Esophagus muscularis mucosa (tissue), 4 donors: ENCODE measurements at places on chromosomes 7 and 10.

- DNase-seq, result no peak
These were observed 9.0 kb downstream of the ETV1 start for GRCh38 chr7:13980474-13980873.

DNA sequence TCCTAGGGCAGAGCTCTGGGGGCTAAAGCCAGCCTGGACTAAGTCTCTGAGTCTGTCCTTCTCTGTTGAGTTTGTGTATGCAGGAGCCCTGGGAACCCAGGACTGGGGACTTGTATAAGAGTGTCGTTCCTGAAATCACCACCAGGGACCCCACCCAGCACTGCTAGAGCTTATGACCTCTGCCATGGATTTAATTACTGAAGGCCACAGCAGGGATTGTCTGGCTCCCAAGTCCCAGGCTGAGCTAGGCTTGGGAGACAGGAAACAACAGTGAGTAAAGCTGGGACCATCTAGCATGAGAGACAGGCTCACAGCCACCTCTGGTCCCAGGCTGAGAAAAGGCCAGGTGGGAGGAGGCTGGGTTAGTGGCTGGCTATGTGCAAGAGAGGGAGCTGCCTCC, 1.4 kb upstream of the TSPAN15 start:
- DNase-seq, result no peak

DNA sequence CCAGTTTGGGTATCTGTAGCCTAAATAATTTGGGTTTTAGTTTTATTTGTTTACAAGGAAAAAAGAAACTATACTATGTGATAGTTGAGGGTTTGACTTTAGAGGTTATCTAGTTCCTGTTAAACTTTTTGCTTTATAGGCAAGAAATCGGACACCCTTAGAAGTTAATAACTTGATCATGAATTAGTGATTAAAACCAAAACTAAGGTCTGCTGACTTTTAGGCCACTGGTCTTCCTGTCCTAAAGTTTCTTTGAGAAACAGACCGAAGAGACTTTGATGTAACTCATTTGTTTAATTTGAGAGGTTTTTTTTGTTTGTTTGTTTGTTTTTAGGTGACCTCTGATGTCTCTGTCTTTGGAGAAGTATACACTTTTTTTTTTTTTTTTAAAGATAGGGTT, 59.7 kb downstream of the PHTF2 start:
- no peak for DNase-seq

DNA sequence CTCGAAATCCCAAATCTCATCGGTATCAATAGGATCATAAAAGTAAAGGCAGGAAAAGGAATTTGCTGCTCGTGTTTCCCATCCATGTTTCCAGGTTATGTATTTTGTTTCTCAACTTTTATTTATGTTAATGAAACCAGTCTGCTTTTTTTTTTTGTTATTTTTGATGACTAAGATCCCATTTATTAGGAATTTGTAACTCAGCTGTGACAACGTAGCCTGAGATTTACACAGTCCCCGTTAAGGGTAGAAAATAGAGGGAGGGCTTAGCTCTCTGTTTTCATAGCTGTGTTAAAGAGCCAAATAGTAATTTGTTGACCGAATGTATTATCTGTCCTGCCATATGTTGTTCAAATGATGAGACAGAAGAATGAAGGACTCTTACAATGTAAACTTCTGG, 164.0 kb downstream of the MGMT start:
- DNase-seq, result no peak

GRCh38 chr10:9188022-9188810, 1133.7 kb downstream of the GATA3 start:
- DNase-seq, result no peak

GRCh38 chr7:123993996-123994395, 38.9 kb downstream of the TMEM229A start:
- DNase-seq, result no peak

GRCh38 chr7:40598915-40599314, 464.1 kb downstream of the SUGCT start:
- DNase-seq, result no peak

- no peak for DNase-seq
These were observed 655.6 kb downstream of the SORCS1 start for GRCh38 chr10:106508950-106509349.

GRCh38 chr7:157372300-157373232, 35.8 kb downstream of the DNAJB6 start:
- no peak for DNase-seq

GRCh38 chr10:25877296-25877695, 56.7 kb upstream of the MYO3A start:
- no peak for DNase-seq

GRCh38 chr10:63421591-63421990, 44.2 kb downstream of the JMJD1C start:
- DNase-seq, result no peak

DNA sequence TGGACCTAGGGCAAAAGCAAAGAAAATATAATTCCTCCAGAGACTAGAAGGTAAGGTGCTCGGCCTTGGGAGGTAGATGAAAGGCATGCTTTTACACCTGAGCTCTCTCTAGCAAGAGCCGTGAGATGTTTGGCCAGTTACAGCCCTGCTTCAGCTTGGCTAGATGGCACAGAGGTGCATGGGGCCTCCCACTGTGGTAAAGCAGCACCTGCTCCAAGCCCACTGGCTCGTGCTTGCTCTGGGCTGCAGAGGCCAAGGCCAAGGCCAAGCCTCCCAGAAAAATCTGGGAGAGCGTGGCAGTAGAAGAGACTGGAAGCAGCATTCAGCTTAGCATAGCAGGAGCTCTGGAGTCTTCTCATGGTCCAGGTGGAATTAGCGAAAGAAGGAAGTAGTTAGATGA, 31.0 kb upstream of the OPALIN start:
- no peak for DNase-seq

- DNase-seq, result no peak
These were observed 107.7 kb downstream of the MAPK8 start for GRCh38 chr10:48414160-48414559.

DNA sequence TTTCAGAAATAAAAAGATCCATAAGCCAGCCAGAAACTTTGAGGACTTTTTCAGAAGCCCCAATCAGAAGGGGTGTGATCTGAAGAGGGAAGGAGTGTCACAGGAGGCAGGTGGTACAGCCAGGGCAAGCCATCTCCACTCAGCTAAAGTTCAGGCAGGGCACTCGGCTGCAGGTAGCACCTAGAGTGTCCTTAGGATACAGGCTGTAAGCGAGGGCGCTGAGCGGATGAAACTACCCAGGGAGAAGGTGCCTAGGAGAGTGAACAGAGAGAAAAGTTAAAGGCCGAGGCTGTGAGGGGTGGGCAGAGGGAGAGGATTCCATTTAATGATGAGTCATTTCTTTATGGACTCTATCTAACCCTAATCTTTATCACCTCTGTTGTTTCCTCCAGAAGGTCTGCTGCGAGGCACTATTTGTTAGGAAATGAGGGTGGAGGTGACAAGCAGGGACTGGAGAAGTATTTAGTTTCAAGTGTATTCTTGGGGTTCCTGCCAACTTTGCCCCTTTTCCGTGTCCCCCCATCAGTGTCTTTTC, 29.8 kb upstream of the ZCCHC24 start:
- DNase-seq, result no peak

DNA sequence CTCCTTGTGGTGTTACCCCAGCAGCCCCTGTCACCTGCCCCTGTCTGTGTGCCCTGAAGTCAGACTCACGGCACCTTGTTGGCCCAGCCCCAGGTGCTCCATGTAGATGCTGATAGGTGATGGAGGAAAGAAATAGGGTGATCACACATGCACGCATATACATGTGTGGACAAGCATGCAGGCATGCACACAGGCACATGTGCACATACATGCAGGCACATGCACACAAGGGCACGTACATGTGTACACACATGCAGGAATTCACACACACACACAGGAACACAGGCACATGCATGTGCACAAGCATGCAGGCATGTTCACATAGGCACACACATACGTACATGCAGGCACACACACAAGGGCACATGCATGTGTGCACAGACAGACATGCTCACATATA, 16.6 kb upstream of the ELFN1 start:
- DNase-seq, result no peak

GRCh38 chr10:16612115-16612980, 90.7 kb upstream of the C1QL3 start:
- no peak for DNase-seq

DNA sequence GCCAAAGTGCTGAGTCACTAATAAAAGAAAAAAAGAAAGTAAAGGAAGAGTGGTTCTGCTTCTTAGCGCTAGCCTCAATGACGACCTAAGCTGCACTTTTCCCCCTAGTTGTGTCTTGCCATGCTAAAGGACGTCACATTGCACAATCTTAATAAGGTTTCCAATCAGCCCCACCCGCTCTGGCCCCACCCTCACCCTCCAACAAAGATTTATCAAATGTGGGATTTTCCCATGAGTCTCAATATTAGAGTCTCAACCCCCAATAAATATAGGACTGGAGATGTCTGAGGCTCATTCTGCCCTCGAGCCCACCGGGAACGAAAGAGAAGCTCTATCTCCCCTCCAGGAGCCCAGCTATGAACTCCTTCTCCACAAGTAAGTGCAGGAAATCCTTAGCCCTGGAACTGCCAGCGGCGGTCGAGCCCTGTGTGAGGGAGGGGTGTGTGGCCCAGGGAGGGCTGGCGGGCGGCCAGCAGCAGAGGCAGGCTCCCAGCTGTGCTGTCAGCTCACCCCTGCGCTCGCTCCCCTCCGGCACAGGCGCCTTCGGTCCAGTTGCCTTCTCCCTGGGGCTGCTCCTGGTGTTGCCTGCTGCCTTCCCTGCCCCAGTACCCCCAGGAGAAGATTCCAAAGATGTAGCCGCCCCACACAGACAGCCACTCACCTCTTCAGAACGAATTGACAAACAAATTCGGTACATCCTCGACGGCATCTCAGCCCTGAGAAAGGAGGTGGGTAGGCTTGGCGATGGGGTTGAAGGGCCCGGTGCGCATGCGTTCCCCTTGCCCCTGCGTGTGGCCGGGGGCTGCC, at the start of gene IL6:
Gene IL6, plus strand, starts transcription at position 294 of the 807 bp plus-strand sequence. Its CDS starts 63 bp downstream, at position 357.
- DNase-seq, result no peak

GRCh38 chr7:142365410-142365842, 107.6 kb upstream of the PRSS58 start:
- DNase-seq, result no peak

DNA sequence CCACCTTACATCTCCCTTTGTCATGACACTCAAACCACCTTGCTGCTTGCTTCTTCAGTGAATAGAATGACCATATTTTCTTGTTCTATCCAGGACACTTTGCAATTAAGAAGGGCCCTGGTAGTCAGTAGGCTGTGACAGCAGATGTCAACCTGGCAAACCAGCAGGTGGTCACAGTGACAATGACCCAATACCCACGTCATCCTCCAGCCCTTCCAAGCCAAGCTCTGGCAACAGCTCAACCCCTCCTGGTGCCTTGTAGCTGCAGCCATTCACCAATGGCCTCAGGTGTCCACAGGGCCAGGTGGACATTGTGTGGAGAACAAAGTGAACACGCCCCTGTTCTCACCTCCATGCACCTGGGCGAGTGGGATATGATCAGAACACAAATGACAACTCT, 87.6 kb upstream of the MACROH2A2 start:
- DNase-seq, result peak; percentile 19

DNA sequence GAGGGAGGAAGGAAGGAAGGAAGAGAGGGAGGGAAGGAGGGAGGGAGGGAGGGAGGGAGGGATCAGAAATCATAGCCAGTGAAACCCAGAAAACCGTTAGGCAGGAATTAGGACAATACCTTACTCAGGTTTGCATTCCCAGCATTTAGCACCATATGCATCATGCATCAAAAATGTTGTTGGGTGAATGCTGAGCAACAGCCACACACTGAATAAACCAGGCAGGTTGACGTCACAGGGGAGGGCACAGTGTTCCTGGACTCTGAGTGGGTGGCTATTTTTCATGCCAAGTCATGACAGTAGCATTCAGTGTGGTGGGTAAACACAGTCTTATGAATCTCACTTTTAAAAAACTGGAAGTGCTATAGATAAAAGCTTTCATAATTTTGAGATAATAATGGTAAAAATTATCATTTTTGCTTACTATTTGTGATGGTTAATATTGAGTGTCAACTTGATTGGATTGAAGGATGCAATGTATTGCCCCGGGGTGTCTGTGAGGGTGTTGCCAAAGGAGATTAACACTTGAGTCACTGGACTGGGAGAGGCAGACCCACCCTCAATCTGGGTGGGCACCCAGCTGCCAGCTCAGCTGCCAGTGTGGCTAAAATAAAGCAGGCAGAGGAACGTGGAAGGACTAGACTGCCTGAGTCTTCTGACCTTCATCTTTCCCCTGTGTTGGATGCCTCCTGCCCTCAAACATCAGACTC, 199.1 kb upstream of the PRKCQ start:
- peak; percentile 57 for DNase-seq

- no peak for DNase-seq
These were observed 162.6 kb upstream of the AKR1E2 start for GRCh38 chr10:4663162-4663992.

- no peak for DNase-seq
These were observed at the start of gene NPTX2 for GRCh38 chr7:98617051-98617959. Gene NPTX2 (plus strand): TSS chr7:98617285. CDS start chr7:98617462, 177 bp downstream.

GRCh38 chr10:119608316-119609155, 11.8 kb upstream of the TIAL1 start:
- DNase-seq, result no peak

DNA sequence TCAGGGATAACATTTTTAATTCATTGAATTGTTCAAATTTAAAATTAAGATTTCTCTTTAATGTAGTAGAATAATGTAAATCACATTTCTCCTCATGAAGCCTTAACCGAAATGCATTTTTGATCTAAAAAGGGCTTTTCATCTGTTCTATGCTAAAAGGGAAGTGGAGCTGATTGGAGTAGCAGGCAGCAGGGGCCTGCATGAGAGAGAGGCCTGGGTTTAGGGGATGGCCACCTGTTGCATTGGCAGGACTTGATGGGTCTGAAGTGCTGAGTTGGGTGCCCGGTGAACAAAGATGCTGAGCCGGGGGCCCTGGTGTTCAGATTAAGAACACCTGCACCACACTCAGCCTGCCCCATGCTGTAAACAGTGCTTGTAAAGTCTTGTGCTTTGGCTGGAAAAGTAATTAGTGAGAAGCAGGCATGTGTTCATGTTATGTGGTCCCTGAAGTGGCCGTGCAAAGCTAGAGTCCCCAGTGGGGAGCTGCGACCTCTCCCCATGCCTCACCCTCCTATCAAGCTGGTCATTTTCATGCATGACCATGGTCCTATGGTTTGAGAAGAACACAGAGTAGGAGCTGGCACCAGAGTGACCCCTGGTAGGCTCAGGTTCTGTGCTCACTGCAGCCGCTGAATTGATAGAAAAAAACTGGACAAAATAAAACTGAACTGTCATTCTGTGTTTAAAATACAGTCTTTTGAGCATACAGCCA, 124.3 kb downstream of the ADCY1 start:
- peak; percentile 89 for DNase-seq

- no peak for DNase-seq
These were observed 13.8 kb upstream of the GATA3 start for GRCh38 chr10:8040651-8041050.

- DNase-seq, result no peak
These were observed 162.2 kb downstream of the SH3PXD2A start for GRCh38 chr10:103692952-103693811.

DNA sequence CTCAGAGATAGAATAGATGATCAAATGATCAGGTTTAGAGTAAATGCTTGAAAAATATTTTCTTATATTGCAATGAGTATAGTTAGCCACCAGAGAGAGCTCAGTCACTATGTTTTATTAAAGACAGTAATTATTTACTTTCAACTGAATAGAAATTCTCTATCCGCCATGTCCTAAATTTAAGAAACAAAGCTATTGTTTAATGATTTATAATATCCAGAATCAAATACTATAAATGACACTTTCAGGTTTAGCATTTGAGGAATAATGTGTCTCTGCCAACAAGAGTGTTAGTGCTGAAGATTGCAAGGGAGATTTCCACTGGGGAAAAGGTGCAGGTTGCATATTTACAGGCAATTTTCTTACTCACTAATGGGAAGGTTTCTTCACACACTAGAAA, 184.7 kb downstream of the DGKB start:
- no peak for DNase-seq

GRCh38 chr10:17784688-17785087, 24.5 kb upstream of the MRC1 start:
- no peak for DNase-seq
